ENCODE measurements at places on chromosomes 2 and 18.

DNA sequence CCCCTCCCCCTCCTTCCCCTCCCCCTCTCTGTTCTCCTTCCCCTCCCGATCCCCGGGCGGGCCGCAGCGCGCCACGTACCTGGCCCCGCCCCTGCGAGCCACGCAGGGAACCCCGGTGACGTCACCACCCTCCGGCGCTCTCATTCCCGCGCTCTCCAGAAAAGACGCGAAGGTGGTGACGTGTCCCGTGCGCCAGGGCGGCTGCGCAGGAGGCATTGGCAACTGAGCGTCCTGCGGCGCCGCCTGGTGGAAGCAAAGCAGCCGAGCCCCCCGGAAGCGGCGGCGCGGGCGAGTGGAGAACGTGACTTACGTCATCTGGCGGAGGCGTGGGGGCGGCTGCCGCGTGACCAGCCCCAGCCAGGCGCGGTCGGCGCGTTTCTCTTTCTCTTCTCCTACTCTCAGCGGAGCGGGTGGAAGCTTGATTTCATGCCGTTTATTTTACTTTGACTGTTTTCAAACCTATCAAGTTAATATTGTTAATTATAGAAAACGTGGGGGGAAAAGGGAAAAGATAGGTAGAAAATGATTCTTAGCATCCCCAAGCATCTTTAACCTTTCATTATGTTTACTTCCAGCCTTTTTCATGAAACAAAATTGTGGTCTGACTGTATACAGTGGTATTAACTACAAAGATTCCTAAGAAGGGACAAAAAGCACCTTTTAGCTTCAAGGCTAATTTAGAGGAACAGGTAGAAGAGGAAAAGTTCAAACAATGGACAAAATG lies 48.1 kb downstream of the C2orf42 start:
- DNase-seq: peak; percentile 99

DNA sequence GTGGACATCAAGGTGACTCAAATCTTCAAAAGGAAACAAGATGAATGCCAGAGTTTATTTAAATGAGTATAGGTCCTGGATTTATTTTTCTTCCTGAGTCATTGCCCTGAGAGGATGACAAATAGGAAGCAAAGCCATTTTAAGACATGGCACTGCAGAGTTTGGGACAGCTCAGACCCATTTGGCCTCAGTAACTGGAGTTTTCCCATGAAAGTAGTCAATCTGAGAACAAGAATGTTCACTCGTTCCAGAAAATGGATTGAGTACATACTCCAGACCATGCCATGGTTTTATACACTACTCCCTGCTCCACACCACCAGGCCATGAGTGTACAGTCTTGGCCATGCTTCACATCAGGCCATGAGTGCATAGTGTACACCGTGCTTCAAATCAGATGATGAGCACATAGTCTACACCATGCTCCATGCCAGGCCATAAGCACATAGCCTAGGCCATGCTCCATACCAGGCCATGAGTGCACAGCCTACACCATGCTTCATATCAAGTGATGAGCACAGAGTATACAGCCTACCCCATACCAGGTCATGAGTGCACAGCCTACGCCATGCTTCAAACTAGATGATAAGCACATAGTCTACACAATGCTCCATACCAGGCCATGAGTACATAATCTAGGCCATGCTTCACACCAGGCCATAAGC lies 202.4 kb downstream of the FBXO15 start:
- DNase-seq: no peak

DNA sequence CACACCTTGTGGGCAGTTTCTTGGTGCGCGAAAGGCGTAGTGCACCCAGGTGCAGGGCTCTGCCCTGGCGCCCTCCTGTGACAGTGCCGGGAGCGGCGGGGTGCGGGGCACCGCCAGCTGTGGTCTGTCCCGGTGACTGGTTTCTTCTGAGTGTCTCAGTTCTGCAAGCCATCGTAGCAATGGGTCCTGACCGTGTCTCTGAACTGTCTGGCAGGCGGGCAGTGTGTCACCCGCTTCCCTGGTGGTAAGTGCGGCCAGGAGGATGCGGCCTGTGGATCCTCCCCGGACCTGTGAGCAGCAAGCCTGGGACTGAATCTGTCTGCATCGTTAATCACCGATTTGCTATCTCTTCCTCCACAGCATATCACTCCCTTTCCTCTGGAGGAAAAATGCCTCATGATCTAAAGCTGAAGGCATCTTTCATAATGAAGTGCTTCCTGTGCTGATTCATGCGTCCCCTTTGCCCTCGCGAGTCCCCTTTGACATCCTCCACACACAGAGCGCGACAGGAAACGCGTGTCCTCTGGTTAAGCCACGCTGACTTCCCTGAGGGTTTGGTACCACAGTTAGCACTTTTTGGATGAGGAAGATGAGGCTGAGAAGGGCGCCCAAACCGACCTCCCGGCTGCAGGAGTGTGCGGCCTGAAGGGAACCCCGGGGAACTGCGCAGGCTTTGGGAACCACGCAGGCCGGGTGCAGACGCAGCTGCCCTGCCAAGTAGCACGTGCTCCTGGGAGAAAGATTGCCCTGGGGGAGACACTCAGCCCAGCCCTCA lies 416.0 kb upstream of the HS6ST1 start:
- DNase-seq: no peak

GRCh38 chr2:10721396-10722251 lies at the start of gene ATP6V1C2:
Gene ATP6V1C2, plus strand, starts transcription at chr2:10721630. Its CDS starts 1,220 bp downstream, at chr2:10722850.
- no peak for DNase-seq

GRCh38 chr2:236823963-236824362 lies 254.3 kb downstream of the ACKR3 start:
- DNase-seq: no peak

GRCh38 chr2:164779383-164780057 lies 62.1 kb downstream of the COBLL1 start:
- no peak for DNase-seq

DNA sequence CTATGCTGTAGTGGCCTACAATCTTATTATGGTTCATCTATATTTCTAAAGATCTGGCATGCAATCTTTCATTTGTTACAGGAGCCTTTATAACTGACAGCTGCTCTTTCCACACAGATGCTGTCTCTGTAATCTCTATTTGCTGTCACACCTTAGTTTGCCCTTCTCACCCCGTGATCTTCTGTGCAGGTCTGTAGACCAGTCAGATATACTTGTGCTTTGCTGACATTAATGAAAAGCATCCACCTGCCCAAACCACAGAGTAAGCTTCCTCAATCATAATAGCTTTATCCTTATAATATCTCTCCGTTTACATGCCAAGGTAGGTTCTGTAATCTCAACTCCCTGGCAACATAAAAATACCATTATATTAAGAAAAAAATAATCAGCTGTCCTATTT lies 122.4 kb downstream of the GRB14 start:
- DNase-seq: no peak

DNA sequence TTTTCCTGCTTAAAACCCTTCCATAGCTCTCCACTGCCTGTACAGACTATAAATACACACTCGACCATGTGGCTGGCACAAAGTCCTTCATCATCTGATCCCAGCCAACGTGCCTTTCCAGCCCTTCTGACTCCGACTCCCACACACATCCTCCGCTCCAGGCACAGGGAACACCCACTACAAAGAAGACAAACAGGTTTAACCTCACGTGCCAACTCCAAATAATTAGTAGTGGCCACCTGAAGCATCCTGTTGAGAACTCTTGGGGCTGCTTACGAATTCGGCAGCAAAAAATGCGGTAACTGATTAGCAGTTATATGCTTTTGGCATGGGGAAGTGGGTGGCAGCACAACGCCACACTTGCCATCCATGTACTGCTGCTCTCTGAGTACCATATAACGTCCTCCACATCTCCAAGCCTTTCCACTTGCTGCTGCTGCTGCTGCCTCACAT lies 12.1 kb downstream of the SPIRE1 start:
- DNase-seq: no peak

DNA sequence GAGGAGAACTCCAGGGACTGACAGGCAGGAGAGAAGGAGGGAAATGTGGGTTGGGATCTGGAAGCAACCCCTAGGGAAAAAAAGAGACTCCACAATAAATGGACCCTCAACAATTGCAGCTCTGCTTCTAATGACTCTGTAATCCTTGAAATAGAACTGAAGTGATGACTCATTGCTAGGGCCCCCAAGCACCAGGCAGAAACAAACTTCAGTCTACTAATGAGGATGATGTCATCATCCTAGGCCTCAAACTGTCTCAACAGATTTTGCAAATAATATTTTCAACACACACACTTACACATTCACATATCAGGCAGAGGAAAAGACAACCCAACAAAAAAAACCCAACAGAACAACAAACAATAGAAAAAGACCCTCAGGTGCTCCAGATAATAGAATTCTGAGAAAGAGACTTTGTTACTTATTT lies 143.3 kb downstream of the HDAC4 start:
- DNase-seq: no peak

- DNase-seq: no peak
Measured at GRCh38 chr18:6257950-6258349, 156.8 kb downstream of the L3MBTL4 start.

DNA sequence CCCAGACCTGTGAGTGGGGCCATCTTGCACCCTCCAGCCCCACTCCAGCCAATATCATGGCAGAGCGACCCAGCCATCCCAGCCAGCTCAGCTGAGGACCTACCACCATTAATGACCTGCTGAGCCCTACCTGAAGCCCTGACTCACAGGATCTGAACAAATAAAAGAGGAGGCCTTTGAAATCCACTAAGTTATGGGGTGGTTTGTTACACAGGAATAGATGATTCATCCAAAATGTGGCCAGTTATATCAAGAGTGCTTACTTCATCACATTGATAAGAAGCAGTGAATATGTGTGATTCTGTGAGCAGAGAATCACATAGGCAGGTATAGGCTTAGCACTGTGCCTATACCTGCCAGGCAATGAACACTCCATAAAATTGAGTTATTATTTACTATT lies 34.7 kb upstream of the FAM124B start:
- no peak for DNase-seq

DNA sequence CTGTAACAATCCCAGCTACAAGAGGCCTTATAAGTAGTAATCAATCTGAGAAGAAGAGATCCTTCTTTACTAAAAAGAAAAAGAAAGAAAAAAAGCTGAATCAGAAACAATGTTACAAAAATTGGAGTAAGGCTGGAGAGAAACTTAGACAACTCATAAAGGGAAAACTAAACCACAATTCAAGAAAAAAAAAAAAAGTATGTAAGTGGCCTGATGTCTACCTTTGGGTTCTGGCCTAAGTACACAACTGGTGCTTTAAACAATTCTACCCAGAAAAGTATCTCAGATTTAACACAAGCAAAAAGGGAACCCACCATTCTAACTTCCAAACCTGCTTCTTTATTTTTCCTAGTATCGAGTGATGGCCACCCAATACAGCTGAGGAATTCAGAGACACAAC lies 45.3 kb downstream of the ZNF521 start:
- DNase-seq: no peak

DNA sequence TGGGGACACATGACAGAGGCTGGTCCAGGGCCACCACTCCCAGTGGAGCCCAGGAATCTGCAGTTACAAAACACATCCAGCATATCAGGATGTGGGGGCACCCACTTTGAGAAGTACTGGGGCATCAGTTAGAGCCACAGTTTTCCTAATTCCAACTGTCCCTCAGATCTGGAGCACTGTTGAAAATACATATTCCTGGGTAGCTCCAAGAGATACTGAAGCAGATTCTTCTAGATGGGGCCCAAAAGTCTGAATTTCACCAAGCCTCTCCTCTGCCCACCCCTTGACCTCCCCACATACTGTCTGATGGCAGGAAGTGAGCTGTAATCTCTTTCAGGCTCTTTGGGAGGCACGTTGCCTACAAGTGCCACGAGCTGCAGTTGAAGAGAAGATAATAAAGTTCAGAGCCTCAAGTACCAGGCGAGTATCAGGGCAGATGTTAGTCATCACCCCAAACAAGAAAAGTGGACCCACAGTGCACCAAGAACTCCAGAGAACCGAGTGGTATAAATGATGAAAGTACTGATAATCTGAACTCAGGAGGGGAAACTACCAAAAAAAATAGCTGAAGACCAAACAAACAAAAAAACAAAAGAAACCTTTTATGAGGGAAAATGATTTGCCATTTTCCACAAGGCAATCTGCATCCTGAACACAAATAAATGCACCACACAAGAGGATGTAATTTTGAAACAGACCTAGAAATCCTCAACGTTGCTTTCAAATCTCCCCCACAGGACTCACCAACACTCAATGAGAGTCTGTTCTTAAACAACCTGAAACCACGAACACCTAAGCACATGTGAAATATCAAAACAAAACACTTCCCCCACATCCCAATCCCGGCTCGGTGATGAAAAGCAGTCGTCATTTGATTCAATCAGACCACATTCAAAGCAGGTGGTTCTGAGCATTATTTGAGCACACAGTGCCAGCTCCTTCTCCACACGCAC lies 98.7 kb downstream of the TCF4 start:
- no peak for DNase-seq

- no peak for DNase-seq
Measured at GRCh38 chr2:85681372-85681763, 12.8 kb upstream of the GNLY start.

DNA sequence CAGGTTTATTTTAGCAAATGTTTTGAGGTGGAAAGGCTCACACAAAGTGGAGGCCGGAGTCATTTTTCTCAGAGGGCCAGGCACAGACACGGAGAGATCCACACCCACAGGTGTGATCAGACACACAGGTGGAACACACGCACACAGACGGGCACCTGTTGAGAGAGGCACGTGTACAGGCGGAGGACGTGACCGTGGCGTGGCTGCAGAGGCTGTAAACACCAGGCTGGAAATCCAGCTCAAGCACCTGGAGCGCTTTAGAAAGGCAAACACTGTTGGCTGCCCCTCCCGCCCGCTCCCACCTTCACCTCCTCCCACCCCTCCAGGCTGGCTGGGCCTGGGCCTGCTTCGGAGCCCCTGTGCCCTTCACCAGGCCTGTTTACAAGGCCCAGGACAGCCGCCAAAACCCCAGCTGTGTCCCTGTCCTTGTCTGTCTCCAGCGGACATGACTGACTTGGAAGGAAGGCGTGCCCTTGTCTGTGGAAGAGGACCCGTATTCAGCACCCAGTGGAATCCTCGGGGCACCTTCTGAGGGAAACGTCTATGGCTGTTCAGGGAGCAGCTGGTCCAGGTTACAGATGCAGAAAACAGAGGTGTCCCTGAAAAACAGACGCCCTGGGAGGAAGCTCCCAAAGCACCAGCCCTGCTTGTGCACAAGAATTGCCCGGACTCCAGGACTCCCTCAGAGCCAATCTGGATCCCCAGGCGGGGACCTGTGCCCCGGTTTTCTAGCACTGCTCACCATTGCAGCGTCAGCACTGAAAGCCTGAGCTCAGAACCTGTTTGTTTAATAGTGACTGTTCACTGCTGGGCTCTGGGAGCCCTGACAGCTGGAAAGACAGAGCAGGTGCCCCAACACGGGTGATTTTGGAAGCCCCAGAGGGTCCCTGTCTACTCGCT lies 134.3 kb upstream of the HAAO start:
- no peak for DNase-seq

GRCh38 chr2:28239207-28239606 lies 153.5 kb upstream of the FOSL2 start:
- DNase-seq: no peak

Measured in spinal cord (tissue), 10 donors.